Heart left ventricle (tissue), 16 donors: ENCODE measurements at places on chromosomes 11 and 22.

DNA sequence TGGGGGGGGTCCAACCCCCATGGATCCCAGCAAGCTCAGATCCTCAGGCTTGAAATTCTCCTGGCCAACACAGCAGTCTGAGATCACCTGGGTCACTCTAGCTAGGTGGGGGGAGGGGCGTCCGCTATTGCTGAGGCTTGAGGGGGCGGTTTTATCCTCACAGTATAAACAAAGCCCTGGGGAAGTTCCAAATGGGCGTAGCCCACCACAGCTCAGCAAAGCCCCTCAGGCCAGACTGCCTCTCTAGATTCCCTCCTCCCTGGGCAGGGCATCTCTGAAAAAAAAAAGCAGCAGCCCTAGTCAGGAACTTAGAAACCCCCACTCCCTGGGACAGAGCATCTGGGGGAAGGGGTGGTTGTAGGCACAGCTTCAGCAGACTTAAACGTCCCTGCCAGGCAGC is 16.7 kb downstream of the TRPC6 start:
- H3K36me3 ChIP-seq: no peaks in the 10 kb centered on the region
- no peaks in the 10 kb centered on the region for H3K27me3 ChIP-seq
- DNase-seq: no peak
- no peaks in the 10 kb centered on the region for H3K4me1 ChIP-seq
- H3K4me3 ChIP-seq: no peak overlapping the region
- H3K27ac ChIP-seq: no peak overlapping the region

- H3K27ac ChIP-seq: no peak overlapping the region
- no peak overlapping the region for H3K4me3 ChIP-seq
- no peak for DNase-seq
- peaks cover 16% of the 10 kb centered on the region for H3K4me1 ChIP-seq
- no peaks in the 10 kb centered on the region for H3K36me3 ChIP-seq
Observed at GRCh38 chr11:86183694-86184093, 60.9 kb upstream of the EED start.

GRCh38 chr11:15913261-15913660 is 443.1 kb downstream of the SOX6 start:
- no peaks in the 10 kb centered on the region for H3K27me3 ChIP-seq
- H3K4me3 ChIP-seq: no peak overlapping the region
- no peak for DNase-seq
- no peaks in the 10 kb centered on the region for H3K4me1 ChIP-seq
- H3K36me3 ChIP-seq: no peaks in the 10 kb centered on the region

GRCh38 chr11:110305169-110306018 is 9.0 kb upstream of the RDX start:
- H3K27ac ChIP-seq: no peak overlapping the region
- no peaks in the 10 kb centered on the region for H3K27me3 ChIP-seq
